ENCODE measurements at places on chromosomes 16 and 17. TPM values are rescaled to one million over a fixed set of nuclear protein-coding genes. Genes with fewer than 3 reads are reported as not detected.

The TNP2 gene
- not detected for total RNA-seq

DNA sequence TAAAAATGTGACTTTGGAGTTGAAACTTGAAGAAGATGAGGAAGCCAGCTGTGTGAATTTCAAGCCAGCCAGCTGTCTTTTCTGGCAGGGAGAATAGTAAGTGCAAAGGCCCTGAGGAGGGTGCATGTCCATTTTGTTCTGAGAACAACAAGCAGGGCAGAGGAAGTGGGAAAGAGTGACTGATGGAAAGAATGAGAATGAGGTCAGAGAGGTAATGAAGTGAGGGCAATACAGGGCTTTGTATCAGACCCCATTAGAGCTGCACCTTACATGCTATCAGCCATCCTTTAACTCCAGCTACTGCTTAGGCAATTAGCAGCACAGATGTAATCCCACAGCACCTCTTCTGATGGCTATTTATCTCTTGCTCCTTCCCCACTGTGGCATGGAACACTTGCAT, 34.2 kb upstream of the ABCA5 start:
- no peak for DNase-seq

GRCh38 chr16:1870365-1871082, 1.4 kb downstream of the MEIOB start:
- no peak for DNase-seq

GRCh38 chr16:58160855-58161254, 31.7 kb upstream of the CFAP20 start:
- DNase-seq: no peak

The ACSF3 gene
- total RNA-seq: 17.6 TPM

DNA sequence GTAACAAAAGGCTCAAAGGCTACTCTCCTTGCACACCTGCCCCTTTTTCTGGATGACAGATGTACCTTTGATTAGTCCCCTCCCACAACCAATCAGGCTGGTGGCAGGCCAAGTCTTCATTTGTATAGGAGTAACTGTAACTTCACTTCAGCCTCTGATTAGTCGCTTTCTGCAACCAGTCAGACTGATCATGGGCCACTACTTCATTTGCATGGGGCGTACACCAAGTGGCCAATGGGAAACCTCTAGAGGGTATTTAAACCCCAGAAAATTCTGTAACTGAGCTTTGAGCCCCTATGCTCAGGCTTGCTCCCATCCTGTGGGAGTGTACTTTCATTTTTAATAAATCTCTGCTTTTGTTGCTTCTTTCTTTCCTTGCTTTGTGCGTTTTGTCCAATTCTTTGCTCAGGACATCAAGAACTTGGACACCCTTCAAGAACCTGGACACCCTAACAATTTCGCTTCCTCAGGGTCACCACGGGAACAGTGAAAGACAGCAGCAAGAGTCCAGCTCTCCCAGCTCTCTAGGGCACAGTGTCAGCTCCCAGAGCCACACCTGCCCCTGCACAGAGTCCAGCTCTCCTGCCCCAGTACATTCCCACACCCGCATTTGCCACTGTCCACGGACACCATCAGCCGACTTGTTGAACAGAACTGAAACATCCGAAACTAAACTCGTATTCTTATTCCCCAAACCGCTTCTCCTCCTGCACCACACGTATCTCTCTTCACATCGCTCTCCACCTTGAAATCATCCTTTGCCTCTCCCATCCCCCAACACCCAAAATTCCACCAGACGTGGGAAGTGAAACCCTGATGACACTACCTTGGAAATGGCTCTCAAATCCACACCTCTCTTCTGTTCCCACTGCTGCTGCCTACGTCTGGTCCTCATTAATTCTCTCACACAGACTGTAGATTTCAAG, 53.4 kb downstream of the ABCC12 start:
- no peak for DNase-seq

DNA sequence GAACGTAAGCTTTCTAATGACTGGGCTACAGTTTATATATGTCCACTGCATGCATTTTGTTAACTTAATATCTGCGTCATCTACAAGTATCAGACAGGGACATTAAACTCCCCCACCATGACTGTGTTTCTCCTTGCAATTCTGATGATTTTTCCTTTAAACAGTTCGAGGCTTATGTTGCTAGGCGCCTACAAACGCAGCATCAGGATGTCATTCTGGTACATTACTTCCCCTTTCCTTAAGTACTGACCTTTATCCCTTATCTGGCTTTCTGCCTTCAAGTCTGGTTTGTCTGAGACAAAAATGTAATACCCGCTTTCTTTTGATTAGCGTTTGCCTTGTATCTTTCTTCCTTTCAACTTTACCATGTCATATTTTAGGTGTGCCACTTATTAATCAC, 362.4 kb downstream of the SLC39A11 start:
- no peak for DNase-seq

- DNase-seq: no peak
Measured at GRCh38 chr17:77206158-77206956, 65.6 kb downstream of the SEC14L1 start.

The TBC1D28 gene
- total RNA-seq: not detected

DNA sequence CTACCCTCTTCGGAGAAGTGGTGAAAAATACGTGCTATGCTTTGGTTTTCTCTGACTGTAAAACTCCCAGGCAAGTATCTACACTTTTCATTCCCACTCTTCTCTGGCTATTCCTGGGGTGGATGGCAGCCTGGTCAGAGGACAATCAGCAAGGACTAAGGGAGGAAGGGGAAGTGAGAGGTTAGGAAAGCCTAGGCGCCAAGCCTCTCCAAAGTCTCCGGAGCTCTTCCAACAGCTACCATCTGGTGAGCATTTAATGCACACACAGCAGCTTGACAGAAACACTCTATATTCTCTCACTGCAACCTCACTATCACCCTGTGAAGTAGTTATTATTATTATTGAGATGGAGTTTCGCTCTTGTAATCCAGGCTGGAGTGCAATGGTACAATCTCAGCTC, 65.1 kb downstream of the WSCD1 start:
- no peak for DNase-seq

DNA sequence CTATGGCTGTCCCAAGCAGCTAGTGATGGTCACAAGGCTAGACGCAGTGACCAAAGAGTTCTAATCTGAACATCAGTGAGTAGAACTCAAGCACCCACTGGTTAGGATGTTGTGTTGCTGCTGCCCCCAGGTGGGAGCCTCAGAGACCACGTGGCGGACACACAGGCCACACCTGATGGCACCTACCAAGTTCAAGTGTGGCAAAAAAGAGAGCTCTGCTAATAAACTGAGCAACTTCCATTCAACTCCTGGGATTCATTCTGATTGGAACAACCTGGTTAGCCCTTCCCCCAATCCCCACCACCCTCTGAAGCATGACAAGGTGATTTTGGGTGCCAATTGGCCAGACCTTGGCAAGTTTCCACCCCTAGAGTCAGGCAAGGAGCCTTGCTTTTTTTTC, 3.5 kb upstream of the LCMT1 start:
- DNase-seq: no peak

DNA sequence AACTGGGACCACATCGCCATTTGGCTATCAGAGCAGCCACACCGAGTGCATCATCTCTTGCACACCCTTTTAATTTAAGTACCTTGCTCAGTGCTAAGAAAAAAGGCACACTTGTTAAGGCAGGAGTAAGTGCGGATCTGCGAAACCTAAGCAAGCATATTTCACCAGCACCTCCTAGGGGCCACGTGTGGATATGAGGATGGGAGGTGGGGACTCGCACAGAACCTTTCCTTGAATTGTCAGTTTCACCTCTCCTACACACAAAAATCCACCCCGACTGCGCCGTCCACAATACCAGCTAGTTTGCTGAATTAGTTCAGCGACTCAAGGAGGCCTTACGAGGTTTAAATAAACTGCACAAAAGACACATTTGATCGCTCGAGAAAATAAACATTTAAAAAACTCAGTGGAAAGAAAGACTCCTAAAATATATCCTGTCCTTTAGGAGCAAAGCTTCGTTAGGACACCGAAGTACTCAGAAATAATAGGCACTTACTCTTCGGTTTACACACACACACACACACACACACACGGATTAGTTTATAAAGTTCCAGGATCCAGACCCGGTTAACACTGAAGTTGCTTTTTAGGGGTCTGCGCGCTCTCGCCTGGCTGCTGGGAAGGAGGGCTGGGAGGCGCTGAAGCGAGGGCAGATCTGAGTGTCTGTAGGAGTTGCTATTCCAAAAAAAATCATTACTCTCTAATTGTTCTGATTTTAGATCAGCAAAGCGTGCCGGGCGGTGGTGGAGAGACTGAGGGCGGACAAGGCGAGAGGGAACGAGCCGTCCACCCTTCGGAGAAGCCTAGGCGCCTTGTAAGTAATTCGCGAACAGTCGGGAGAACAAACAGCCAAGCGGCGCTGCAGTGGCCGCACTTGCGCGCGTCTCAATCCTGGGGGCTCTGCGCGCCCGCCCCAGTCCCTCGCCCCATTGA, 1.0 kb upstream of the KCNJ2 start:
- peak; percentile 53 for DNase-seq

The CD300LB gene
- not detected for total RNA-seq

GRCh38 chr16:62137996-62138395, 101.8 kb upstream of the CDH8 start:
- no peak for DNase-seq

DNA sequence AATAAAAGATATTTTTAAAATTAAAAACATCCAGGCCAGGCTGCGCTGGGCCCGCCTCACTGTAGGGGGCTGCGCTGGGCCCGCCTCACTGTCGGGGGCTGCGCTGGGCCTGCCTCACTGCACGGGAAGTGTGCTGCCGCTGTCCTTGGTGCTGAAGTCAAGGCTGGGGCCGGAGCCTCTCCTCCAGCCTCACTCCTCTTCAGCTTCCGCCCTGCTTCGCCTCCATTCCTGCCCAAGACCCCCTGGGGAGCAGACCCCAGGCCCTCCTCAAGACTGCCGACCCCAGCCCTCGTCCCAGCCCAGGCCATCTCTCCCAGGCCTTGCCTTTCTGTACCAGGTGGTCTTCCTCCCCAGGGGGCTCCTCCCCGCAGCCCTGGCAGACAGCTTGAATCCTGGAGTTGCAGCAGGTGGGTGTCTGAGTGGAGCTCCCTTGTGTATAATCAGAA, 26.2 kb downstream of the ENDOV start:
- peak; percentile 83 for DNase-seq

- DNase-seq: no peak
Measured at GRCh38 chr16:9050102-9050830, 41.2 kb upstream of the HAPSTR1 start.

DNA sequence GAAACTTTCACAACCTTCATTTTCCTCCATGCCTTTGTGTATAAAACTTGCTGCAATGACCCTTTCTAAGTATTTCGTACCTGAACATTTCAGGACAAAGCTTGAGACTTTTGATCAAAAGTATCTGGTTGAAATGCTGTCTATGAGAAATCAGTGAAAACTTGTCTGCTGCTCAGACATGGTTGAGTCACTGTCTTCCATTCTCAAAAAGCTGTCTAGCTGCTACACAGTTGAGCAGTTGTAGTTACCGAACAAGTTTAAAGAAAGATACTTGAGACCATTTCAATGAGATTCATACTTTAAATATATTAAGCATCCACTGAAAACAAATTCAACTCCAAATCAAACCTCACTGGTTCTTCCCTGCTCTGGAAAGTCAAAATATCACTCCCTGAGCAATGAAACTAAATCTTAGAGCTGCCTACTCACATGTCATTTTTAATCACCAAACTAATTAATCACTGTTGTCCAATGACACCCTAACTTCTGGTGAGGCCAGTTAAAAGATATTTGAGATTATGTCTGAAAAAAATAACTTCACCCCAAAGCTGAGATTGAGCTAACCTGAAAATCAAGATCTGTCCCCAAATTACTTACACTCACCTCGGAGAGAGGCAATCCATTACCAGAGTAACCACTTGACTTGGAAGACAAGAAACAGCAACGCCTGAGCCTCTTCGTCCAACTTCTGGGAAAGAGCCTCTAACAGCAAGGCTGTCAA, 488 bp downstream of the TMEM100 start:
- no peak for DNase-seq

The DRC3 gene
- total RNA-seq: 1.4 TPM

- peak; percentile 58 for DNase-seq
Measured at GRCh38 chr17:77444984-77445759, 304.4 kb downstream of the SEC14L1 start.

The GGT6 gene
- not detected for total RNA-seq

DNA sequence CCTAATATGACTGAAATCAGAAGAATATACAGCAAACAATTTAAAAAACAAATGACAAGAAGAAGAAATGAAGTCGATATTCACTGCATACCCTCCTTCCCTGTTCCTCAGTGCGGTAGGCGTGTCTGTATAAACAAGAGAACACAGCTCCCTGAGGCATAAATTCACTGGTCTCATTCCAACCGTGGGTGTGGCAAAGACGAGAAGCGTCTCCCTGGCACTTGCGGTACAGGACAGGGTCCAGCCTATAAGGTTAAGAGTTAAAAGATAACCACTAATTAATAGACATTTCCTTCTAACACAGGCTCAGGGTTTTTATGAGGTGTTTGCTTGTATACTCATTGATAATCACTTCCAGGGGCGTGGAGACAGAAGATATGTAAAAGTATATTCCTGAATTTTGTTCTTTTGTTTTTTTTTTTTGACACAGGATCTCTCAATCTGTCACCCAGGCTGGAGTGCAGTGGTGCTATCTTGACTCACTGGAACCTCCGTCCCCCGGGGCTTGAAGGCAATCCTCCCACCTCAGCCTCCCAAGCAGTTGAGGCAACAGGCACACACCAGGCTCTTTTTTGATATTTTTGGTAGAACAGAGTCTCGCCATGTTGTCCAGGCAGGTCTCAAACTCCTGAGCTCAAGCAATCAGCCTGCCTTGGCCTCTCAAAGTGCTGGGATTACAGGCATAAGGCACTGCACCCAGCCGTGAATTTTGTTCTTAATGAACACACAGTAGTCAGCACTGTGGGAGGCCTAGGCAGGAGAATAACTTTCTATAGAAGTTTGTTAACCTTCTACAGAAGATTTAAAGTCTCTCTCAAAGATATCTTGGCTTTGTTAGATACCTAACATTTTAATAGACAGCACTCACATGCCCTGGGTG, 59.1 kb upstream of the CLEC18B start:
- peak; percentile 75 for DNase-seq

The MSRB1 gene
- 18.0 TPM for total RNA-seq

GRCh38 chr17:82592767-82593589, 55.3 kb downstream of the WDR45B start:
- DNase-seq: peak; percentile 81

- DNase-seq: no peak
Measured at GRCh38 chr17:78558989-78559388, 18.2 kb downstream of the DNAH17 start.

The POLG2 gene
- 7.8 TPM for total RNA-seq

DNA sequence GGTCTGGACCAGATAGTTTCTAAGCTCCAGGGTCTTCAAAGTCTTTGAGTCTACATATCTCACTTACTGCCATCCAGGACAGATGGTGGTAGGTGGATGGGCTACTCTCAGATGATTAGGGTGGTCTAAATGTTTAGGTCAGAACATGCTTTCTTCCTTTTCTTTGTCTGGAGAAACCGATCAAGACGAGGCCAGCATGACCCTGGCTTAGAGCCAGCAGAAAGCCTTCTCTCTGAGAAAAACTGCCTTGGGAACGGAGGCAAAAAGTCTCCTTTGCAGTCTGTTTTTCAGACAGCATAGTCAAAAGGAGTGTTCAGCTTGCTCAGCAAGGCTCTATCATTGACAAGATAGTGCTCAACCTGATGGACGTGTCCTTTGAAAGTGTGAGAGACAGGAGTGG, 48.8 kb downstream of the SPACA3 start:
- DNase-seq: no peak

The TNFRSF17 gene
- 0.38 TPM for total RNA-seq
